GM04503 (cell line): ENCODE measurements at places on chromosomes 1 and 21.

- no peak for DNase-seq
Measured at GRCh38 chr1:181219938-181220337, 131.4 kb downstream of the IER5 start.

DNA sequence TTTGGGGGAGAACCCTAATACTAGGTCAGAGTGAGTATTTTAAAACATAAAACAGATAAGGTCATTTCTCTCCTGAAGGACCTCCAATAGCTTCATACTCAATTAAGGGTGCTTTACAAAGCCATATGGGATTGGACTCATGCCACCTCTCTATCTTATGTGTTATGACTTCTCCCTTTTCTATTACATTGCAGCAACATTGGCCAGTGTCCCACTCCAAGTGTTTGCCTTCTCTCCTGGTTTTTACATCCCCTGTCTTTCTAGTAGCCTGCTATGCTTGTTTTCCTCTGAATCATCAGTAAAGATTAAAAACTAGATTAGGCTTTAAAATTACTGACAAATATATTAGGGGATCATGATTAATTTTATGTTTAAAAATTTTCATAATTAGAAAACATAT, 66.6 kb downstream of the SCMH1 start:
- DNase-seq: no peak

GRCh38 chr1:16459352-16459925, 18.9 kb downstream of the NECAP2 start:
- DNase-seq: no peak

GRCh38 chr1:222090103-222090502, 348.2 kb upstream of the DUSP10 start:
- DNase-seq: no peak

DNA sequence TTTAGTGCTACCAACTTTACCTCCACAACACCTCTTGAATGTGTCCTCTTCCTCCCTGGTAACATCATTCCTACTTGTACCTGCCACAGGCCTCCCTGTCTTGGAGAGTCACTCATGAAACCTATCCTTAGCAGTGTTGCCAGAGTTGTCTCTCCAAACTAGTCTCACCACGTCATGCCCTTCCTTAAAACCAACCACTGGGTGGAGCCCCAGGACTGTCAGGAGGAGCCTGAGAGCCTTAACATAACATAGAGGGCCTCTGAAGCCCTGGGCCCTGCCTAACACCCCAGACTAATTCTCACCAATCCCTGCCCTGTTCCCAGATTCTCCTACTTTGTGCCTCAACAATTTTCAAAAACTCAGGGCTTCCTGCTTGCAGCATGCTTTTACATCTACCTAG, 65.3 kb downstream of the ZNF697 start:
- no peak for DNase-seq

- no peak for DNase-seq
Measured at GRCh38 chr1:110433803-110434202, 17.1 kb upstream of the PROK1 start.

GRCh38 chr1:175600721-175601440, 142.5 kb downstream of the TNR start:
- DNase-seq: no peak

DNA sequence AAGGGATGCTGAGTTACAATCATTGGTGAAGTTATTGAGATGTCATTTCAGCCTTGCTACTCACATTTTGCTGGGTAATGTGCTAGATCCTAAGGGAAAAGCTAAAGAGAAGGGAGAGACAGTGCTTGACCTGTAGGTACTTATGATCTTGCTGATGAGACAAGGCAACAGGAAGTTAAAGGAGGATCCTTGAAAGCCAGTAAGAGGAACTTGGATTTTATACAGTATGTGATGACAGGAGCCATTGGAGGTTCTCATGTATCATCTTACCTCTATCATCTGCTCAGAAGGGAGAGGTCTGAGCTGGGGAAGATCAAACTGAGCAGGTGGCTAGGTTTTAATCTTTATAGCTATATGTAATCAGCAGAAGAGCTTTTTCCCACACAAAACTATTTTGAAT, 6.3 kb downstream of the APOBEC4 start:
- DNase-seq: no peak
